ENCODE measurements at places on chromosomes 13 and 19. TPM values are rescaled to one million over a fixed set of nuclear protein-coding genes. Genes with fewer than 3 reads are reported as not detected.

Gene CGB8
- 2.6 TPM for total RNA-seq

Gene FOXA3
- total RNA-seq: 0.95 TPM

Gene LRRC4B
- total RNA-seq: 0.40 TPM

Gene PABPC3
- total RNA-seq: 0.15 TPM

Gene OR10H2
- not detected for total RNA-seq

Gene CPB2
- total RNA-seq: not detected

Gene FREM2
- not detected for total RNA-seq
